ENCODE measurements at places on chromosomes 1 and 21.

- no peak for DNase-seq
Observed at GRCh38 chr1:177106614-177107365, 57.7 kb downstream of the ASTN1 start.

DNA sequence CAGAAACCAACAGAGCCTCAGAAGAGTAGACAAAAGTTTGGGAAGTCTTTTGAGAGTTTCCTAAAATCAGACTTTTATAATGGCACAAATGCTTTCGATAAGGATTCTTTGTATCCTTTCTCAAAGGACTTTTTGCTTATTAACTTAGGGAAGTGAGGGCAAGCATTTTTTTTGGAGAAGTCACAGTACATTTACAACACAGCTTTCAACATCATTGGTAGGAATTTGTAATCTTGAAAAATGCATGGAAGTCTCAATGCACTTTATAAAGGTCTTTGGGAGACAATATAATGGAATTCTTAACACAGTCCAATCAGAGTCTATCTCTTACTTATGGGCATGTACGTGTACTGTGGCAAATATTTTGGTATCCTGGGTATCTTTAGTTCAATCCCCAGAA is 325.8 kb upstream of the NR5A2 start:
- DNase-seq: no peak

DNA sequence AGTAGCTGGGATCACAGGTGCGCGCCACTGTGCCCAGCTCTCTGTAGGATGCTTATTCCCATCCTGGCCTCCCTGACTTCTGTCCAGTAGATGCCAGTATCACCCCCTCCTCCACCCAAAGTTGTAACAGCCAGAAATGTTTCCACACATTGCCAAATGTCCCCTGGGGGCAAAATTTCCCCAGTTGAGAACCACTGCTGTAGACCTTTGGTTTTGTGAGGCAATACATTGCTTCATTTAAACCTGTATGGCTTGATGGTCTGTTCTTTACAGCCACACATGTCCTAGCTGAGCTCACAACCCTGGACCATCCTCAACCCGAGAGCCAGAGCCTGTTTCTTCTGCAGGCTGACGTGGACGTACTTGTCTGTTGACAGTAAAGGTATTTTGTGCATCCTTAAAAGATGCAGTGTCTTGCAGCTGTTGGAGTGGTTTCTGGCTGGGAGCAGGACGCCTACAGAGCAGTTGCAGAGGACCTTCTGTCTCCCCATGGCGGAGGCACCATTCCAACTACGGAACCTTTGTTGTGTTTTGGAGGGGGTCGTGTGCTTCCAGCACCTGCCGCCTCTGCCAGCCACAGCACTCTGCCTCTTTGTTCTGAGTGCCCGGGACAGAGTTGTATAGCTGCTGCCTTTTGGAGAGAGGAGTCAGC is 26.6 kb downstream of the DOP1B start:
- DNase-seq: no peak

DNA sequence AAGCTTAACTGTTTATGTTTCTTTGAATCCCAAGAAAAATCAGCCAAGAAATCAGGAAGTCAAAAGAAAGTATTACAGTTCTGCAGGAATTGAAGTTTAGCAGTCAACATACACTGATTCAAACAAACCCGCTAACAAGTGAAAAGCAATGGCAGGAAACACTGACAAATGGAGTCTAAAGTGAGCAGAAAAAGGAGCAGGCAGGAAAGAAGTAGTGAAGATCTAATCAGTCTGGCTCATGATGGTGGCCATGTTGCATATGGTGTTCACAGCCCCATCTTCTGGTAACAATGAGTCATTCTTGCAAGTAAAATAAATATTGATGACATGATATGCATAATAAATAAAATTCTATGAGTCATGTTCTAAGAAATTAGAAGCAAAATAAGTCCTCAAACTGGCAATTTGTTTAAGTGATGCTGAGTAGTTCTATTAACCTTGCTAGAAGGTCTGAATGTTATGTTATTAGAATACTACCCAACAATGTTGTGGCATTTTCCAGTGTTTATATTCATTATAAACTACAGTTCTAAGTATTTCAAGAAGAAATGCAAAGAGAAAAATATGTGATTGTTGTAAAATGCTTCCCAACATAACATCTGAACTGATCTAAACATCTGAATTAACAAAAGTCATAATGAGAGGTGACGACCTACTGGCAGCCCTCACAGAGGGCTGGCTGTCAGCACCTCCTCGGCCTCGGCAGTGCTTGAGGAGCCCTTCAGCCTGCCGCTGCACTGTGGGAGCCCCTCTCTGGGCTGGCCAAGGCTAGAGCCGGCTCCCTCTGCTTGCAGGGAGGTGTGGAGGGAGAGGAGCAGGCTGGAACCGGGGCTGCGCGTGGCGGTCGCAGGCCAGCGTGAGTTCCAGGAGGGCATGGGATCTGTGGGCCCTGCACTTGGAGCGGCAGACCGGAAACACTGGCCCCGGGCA is 5.7 kb upstream of the ACBD6 start:
- no peak for DNase-seq

DNA sequence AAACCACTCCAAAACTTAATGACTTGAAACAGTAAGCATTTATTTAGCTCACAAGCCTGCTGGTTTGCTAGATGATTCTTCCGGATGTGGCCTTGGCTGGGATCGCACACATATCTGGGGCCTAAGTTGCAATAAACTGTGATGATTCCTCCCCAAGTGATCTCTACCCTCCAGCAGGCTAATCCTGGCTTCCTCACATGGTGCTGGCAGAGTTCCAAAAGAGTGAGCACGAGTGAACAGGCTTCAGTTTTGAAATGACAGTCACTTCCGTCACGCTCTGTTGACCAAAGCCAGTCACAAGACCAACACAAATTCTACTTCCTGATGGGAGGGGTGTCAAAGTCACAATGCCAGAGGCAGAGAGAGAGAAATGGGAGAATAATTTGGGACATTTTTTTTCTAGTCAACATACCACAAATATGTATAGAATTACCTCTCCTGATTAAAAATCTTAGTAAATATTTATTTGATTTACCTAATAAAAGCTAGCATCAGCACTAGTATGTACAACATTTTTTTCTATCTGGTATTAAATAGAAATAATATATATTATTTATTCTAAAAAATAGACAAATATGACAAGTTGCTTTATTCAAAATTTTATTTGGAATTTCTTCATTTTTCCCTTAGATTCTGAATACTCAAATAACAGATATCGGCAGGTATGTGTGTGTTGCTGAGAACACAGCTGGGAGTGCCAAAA is 292.7 kb downstream of the TPR start:
- DNase-seq: peak; percentile 99

- no peak for DNase-seq
Observed at GRCh38 chr21:42542596-42542995, 28.9 kb downstream of the SLC37A1 start.

- DNase-seq: no peak
Observed at GRCh38 chr1:24057171-24057570, 54.8 kb downstream of the MYOM3 start.

- no peak for DNase-seq
Observed at GRCh38 chr1:228038387-228039005, 31.7 kb downstream of the WNT3A start.

DNA sequence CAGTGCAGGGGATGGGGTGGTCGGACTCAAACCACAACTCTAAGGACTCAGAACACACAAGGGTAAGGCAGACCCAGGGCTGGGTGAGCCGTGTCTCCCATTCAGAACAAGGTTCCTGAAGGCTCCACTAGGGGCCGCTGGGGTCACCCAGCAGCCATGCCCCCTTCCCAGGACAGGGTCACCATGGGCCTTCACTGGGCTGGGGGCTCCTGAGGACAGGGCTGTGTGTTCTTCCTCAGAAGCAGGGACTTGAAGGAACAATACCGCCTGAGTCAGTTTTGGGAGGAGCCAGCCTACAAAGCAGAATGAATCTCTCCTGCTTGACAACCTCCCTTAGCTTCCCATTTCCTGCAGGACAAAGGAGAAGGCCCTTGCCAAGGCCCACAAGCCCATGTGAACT is 15.4 kb downstream of the RIMS3 start:
- no peak for DNase-seq

GRCh38 chr1:167052389-167052788 is 37.8 kb downstream of the GPA33 start:
- peak; percentile 10 for DNase-seq

- no peak for DNase-seq
Observed at GRCh38 chr1:16087733-16088132, 14.3 kb upstream of the FAM131C start.

GRCh38 chr1:119622311-119623192 is 25.5 kb downstream of the ZNF697 start:
- no peak for DNase-seq

DNA sequence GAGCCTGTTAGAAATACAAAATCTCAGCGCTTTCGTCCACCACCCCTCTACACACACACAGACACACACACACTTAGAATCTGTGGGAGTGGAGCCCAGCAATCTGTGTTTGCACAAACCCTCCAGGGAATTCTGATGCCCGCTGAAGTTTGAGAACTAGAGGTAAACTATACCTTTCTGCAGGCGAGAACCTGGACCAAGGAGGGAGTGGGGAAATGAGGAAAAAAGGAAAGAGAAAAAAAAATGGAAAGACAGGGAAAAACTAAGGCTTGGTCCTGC is 468 bp upstream of the NIBAN1 start:
- DNase-seq: peak; percentile 33

DNA sequence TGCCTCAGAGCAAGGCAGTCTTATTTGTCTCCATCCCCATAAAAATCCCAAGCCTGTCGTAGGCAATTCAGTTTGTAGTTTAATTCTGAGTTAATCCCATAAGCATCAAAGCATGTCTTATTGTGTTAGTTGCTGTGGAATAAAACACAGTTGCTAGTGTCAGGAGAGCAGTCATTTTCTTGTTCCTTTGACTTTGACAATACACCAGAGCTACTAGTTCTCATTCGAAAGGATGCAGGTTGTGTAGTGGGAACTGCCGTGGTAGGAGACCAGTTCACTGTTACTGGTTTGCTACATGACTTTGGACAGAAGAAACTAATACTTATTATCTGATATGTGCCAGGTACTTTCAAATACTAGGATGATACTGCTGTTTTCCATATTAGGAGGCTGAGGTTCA is 23.5 kb downstream of the LRIG2 start:
- DNase-seq: no peak

GRCh38 chr1:59831529-59831928 is 16.8 kb downstream of the HOOK1 start:
- DNase-seq: no peak

- DNase-seq: no peak
Observed at GRCh38 chr1:209537336-209538114, 46.0 kb upstream of the CAMK1G start.

DNA sequence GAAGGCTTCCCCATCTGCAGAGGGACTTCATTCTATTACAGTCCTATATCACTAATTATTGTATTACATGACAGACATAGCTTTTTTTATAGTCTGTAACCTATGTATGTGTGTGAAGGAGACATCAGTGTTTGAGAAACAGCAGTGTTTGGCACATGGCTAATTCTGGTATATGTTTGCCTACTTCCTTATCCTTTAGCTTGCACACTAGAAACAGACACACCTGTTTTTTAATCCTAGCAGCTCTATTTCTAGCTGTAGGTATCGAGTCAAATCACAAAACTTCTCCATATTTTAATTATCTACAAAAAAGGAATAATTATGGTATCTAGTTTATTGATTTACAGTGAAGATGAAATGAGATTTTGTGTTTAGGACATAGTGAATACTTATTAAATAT is 129.4 kb upstream of the CACYBP start:
- no peak for DNase-seq

DNA sequence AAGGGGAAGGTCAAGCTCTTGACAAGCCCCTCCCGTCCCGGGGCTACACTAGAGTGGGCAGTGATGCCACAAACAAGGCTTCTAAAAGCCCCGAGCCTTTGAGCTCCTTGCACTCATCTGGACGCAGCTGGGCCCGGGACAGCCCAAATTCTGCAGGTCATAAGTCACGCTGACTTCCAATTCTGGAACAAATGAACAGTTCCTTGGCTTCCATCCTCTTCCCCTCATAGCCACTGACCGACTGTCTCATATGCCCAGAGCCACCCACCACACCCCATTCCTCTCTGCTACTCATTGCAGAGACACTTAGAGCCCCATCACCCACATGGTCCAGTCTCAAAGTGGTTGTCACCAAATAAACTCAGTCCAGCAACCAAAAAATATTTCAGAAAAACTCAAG is 32.8 kb upstream of the PRELP start:
- DNase-seq: no peak

DNA sequence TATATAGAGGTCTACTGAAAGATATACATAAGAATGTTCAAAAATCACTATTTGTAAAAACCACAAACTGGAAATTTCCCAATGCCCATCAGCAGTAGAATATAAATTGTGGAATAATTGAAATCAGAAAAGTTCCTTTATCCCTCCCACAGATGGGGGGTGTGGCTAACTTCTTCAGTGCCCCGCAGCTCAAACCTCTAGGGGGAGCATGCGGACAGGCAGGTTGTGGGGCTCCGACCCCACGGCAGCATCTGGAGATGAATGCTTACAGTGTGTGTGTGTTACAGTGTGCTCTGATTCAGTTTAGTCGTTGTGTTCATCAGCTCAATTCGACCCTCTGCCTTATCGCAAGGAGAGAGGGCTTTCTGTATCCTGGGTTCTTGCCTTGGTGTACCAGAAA is 262.1 kb upstream of the LRRC7 start:
- DNase-seq: no peak

- DNase-seq: no peak
Observed at GRCh38 chr1:225485226-225485625, 57.4 kb upstream of the LBR start.

DNA sequence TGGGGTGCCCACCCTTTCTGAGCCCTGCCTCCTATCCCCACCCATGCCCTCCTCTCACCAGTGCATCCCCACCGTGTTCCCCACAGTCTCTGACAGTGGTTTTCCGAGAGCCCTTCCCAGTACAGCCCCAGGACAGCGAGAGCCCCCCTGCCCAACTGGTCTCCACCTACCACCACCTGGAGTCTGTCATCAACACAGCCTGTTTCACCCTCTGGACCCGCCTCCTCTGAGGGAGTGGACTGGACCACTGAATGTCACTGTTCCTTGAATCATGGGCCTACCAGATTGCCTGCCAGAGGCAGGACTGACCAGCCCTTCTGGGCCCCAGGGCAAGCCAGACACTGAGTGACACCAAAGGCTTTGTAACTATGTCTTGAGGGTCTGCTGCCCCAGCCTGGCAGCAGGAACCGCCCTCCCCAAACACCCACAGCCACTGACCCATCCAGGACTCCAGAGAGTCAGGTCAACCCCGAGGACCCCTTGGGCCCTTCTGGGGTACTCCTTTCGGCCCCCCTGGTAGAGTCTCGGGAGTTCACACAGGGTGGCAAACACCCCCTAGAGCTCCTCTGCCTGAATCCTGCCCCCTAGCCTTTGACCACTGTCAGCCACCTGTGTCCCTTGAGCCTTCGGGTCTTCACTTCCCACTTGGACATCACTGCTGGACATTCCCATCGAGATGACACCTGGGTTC is 3.3 kb downstream of the HYI start:
- DNase-seq: no peak
